LNCaP clone FGC (cell line): ENCODE measurements at places on chromosomes 7 and 10.

DNA sequence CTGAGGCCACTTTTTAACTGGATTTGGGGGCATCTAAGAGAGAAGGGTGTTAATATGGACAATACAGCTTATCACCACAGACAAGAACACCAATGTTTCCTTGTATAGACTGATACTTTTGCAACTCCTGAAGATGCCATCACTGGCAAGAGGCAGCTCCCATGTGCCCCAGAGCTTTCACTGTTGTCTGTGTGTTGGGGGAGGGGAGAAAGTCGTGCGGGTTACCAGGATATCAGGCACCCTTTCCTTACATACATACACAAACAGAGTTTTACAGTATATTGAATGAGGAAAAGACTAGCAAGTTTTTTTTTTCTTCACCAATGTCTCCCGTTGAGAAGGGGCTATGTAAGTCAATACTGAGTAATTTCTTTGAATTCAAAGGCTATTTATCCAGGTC lies 4.1 kb upstream of the DLX6 start:
- no peak for DNase-seq

DNA sequence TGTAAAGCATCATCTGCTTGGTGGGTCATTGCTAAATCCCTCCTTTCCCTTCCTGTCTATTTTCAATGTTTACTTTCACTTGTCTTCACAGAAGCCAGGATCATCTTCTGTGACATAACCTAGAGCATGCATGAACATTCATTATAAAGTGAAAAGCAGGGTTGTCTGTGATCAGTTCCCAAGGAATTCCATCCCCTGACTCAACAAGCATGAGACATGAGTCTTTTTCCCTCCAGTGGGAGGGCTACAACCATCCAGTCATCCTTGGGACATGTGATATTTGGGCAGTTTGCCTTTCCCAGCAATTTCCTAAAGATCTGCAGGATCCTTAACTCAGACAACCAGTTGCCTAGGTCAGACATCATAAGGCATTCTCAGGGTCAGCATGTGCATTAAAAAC lies 166.3 kb upstream of the TMEM196 start:
- DNase-seq, result no peak

- DNase-seq, result no peak
Measured at GRCh38 chr7:7221599-7222038, 39.3 kb downstream of the C1GALT1 start.

DNA sequence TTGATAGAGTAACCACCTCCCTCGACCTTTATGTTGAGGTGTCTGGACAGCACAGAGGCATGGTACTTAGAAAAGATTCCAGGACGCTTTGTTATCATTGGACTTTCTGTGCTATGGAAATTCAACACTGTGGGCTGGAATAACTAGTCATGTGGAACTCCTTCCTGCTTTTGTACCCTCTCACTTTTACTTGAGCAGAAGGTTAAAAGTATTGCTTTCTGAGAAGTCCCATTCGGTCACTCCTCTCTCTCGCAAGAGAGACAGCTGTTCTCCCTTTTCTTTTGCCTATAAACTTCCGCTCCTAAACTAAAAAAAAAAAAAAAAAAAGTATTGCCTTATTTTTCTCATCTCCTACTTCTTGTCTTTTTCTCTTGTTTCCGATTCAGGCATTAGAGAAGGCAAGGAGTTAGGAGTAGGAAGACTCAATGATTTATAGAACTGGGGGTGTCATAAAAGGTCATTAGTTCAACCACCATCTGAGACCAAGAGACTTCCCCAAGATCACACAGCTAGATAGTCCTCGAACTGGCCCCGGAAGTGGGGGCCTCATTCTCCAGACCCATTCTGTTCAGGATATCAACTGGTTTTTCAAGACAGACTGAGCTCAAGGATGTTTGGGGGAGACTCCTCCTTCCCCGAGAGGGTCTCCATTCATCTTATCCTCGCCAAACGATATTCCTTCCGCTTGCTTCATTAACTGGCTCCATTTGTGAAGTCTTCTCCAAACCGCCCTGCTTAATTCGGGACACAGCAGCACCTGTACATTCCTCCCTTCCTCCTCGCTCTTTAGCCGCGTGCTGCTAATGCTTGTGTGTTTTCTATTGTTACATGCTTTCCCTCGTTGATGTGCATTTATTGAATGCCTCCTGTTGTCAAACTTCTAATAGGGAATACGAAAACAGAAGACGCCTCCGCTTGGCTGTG lies 995 bp upstream of the INPP5F start:
- no peak for DNase-seq

GRCh38 chr10:101047961-101048892 lies 13.6 kb upstream of the KAZALD1 start:
- no peak for DNase-seq

DNA sequence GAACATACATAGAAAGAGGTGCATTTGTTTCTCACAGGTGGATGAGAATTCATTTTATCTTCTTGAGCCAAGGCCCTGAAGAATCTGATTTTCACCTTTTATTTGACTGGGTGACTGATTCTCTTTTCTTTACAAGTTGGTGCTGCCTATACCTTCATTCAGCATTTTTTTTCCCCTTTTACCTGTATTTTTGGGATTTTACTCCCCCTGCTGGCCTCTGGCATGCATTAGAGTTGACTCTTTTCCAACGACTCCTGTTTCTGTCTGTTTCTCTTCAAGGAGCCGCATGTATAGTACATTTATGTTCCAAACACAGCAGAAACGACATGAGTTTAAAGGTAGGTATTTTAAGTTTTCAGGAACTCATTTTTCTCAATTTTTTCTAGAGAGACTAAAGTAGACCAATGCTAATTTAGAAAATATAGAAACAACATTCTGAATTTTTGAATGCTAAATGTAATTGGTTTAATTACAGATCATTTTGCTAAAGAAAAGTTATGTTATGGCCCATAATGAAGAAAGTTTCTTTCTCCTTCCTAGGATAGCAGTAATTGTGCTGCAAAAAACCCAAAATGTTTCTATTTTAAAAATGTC lies 149.8 kb upstream of the HDAC9 start:
- peak; percentile 19 for DNase-seq

- DNase-seq, result no peak
Measured at GRCh38 chr7:98934267-98934666, 55.9 kb downstream of the TRRAP start.

- DNase-seq, result no peak
Measured at GRCh38 chr10:86159797-86160196, 206.8 kb downstream of the GRID1 start.

GRCh38 chr10:102133373-102134195 lies 744 bp downstream of the PPRC1 start:
- DNase-seq, result no peak

GRCh38 chr10:4189281-4189680 lies 404.3 kb upstream of the KLF6 start:
- no peak for DNase-seq

- no peak for DNase-seq
Measured at GRCh38 chr10:49271346-49271745, 27.6 kb upstream of the C10orf71 start.

DNA sequence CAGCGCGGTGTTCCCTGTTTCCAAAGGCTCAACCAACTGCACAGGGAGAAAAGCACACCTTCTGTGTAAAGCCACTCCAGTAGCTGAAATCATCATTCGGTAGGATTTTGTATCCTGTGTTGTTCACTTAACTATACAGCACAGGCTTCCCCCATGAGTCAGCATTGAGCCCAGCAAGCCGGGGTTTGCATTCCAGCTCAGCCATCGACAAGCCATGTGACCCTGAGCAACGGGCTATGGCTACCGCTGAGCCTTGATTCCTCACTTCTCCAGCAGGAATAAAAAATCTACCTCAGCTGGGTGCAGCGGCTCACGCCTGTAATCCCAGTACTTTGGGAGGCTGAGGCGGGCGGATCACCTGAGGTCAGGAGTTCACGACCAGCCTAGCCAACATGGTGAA lies 44.1 kb upstream of the ATP6V0A4 start:
- no peak for DNase-seq

DNA sequence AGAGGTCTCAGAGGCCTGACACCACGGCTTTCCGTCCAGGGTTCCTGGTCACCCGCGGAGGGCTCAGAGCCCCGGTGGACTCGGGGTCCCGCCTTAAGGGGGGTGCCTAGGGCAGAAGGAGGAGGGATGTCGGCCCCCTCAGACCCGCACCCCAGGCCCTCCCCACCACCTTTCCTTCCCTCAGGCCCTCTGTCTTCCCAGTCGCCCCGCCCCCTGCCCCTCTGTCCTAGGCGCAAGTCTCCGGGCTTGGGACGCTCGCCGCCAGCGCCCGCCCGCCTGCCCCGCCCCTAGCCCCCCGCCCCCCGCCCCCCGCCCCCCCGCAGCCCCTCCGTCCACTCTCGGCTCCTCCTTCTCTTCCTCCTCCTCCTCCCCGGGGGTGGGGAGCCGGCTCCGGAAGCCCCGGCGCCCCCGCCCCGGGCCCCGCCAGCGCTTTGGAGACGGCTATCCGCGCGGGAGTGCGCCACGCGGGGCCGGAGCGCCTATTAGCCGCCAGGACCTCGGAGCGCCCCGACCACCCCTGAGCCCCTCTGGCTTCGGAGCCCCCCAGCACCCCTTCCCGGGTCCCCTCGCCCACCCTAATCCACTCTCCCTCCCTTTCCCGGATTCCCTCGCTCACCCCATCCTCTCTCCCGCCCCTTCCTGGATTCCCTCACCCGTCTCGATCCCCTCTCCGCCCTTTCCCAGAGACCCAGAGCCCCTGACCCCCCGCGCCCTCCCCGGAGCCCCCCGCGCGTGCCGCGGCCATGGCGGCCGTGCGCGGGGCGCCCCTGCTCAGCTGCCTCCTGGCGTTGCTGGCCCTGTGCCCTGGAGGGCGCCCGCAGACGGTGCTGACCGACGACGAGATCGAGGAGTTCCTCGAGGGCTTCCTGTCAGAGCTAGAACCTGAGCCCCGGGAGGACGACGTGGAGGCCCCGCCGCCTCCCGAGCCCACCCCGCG lies at the start of gene AEBP1:
Gene AEBP1 (plus strand): TSS at position 423 of the 937 bp plus-strand sequence. CDS start 321 bp downstream, at position 744.
- DNase-seq, result no peak

- no peak for DNase-seq
Measured at GRCh38 chr7:85602196-85602595, 415.3 kb upstream of the SEMA3D start.

- DNase-seq, result no peak
Measured at GRCh38 chr7:17242504-17242903, 55.9 kb upstream of the AHR start.

DNA sequence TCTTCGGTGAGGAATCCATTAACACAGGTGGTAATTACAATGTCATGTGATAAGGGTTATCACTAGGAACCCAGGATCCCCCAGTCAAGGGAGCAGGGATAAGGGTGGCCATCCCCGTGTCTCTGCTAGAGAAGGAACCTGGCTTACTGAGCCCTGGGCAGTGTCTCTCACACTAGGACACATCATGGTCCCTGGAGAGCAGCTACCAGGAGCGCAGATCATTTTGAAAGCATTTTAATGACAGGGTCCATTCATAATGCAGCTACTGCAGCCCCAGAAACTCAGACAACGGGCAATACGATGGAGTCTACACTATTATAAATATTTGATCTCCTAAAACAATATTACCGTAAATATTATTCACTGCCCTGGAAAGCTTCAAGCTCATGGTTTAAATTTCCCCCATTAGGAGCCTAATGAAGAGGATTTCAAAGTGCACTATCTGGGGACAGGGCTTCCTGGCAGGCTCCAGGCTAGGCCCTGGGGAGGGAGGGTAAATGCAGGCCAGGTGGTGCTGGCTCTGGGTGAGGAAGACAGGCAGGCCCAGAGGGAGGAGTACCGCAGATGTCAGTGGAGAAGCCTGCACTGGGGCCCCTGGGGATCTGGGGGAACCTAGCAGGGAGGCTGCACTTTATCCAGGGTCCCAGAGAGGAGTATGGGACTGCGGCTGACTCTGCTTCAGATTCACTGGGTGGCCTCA lies 52.6 kb upstream of the LOXL4 start:
- DNase-seq, result no peak

DNA sequence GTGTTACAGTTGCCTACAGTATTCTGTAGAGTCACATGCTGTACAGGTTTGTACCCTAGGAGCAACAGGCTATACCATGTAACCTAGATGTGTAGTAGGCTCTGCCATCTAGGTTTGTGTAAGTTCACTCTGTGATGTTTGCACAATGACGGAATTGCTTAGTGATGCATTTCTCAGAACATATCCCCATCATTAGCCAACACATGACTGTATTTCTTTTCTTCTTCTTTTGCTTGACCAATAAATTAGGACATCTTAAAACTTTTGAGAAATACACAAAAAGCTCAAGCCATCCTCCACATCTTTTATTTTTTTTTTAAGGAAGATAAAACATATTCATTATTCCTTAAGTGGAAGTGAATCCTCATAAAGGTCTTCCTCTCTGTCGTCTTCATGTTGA lies 5.4 kb upstream of the PFKFB3 start:
- DNase-seq, result no peak

- DNase-seq, result no peak
Measured at GRCh38 chr10:89367529-89367928, 10.3 kb upstream of the IFIT1B start.

GRCh38 chr10:373526-374309 lies 238.5 kb downstream of the ZMYND11 start:
- DNase-seq, result no peak

DNA sequence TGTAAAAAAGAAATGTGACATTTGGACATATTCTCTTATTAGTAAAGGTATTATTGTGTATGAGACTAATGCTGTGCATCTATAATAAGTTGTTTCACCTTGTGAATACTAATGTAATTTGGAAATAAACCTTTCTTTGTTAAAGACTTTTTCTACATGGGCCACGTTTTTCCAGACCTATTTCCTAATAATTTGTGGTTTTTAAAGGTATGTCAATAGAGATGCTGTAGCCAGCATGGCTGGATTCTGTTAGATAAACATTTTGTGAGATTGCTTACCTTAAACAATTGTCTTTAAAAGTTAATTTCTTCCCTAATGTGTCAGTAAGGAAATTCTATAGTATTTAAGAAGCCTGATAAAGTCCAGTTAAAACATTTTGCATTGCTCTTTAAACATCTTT lies 56.0 kb downstream of the KAT6B start:
- DNase-seq, result no peak

GRCh38 chr10:6778992-6779701 lies 199.1 kb upstream of the PRKCQ start:
- no peak for DNase-seq

- no peak for DNase-seq
Measured at GRCh38 chr10:90604636-90605035, 253.2 kb downstream of the HTR7 start.

DNA sequence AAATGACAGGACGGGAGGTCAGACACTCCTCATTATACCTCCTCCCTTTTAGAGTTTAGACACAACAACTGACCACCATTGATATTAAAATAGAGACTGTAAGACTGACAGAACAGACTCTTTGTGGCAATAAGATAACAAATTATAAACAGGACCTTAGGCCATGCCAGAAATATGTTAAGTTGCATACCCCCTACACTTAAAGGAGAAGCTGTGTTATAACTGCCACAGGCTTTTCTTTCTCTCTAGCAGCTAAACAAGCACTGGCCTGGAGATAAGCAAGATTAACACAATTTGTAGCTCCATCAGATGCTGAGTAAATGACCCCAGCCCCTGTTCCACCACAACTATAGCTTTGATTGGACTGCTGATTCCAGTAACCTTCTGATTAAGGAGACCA lies 10.5 kb upstream of the UNC5B start:
- DNase-seq, result no peak

- no peak for DNase-seq
Measured at GRCh38 chr7:102291916-102292267, 5.2 kb downstream of the SH2B2 start.
